Activated T-helper 1 cell treated with anti-CD3 and anti-CD28 coated beads, Interleukin-12 subunit alpha, Interleukin-12 subunit beta, Interleukin-2, Interleukin-4 antibody, amounts not matched to agents 30 ng/mL and 10 ng/mL and 1 ng/mL, durations not matched to agents 14 hours and 24 hours and 36 hours (primary cell): ENCODE measurements at places on chromosomes 16 and 17. TPM values are rescaled to one million over a fixed set of nuclear protein-coding genes. Genes with fewer than 3 reads are reported as not detected.

DNA sequence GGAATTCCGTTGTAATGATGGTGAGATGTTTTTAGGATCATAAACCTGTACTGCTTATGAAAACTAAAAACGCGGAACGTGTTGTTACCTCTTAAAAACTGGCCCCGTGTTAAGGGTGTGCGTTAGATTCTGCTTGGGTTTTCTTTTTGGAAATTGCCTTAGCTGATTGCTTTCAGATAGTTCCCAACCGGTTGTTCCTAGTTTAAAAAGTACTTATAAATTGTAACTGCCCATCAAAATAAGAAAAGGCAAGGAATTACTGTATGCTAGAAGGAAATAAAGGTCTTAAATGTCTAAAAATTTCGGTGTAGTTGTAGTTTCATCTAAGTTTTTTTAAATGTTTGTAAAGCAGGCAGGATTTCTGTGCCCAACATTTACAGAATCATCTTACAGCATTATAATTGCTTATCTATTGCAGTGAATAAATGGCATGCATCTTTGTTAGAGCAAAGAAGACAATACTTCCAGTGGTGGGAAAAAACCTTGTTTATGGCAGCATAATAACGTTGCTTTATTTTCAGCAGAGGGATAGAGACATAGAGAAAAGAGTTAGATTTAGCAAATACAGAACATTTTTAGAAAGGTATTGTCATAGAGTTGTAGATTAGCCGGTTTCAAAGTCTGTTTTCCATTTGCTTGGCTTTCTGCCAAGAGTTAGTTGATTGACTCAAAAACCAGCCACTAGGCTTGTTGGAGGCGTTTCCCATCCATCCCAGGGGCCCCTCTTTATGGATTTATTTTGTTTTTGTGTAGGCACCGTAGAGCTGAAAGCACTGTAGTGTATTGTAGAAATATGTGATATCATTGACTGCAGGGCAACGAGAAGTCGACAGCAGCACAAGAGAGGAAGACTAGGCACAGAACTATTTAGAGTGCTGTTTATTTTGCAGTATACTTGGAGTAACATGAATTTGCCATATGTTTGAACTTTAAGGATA is 1.7 kb downstream of the PPM1D start:
- peak; percentile 27 for DNase-seq

The PRSS36 gene
- total RNA-seq = 0.27 and 0.34 TPM in 2 replicates

The ALOX15 gene
- total RNA-seq = not detected in 2 replicates

GRCh38 chr17:20999044-20999573 is 43.7 kb downstream of the USP22 start:
- no peak for DNase-seq

The CHAD gene
- not detected in 2 replicates for total RNA-seq

DNA sequence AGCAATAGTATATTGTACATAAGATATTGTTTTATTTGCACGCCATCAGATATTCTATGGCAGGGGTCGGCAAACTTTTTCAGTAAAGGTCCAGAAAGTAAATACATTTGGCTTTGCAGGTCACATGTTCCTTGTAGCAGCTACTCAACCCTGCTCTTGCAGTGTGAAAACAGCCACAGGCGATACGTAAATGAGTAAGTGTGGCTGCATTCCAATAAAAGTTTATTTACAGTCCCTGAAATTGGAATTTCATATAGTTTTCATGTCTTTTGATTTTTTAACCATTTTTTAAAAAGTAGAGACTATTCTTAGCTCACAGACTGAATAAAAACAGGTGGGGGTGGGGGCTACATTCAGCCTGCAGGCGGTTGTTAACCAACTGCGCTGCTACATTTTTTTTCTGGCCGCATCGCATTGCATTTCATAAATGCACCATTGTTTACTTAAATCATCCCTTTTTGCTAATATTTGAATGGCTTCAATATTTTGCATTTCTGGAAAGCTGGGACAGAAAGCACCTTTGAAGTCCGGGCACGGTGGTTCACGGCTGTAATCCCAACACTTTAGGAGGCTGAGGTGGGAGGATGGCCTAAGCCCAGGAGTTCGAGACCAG is 50.5 kb upstream of the HAPSTR1 start:
- DNase-seq = no peak

DNA sequence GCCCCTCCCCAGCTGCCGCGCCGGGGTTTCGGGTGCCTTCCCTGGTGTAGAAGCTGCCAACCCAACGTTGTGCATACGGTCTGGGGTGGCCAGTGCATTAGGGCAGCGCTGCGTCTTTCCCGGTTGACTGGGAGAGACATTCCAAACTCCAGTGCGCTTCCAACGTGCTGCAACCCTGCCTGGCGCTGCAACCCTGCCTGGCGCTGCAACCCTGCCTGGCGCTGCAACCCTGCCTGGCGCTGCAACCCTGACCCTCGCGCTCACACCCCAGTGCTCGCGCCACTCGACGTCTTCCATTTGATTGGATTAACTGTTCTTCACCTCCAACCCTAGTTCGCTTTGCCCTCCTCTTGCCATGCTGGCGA is 488 bp upstream of the HAP1 start:
- DNase-seq = no peak

GRCh38 chr17:40534371-40535189 is 30.7 kb downstream of the CCR7 start:
- no peak for DNase-seq

The HOXB7 gene
- 0.49 and 0.51 TPM in 2 replicates for total RNA-seq

GRCh38 chr17:30379303-30379902 is 676 bp downstream of the CPD start:
- peak; percentile 5 for DNase-seq

- no peak for DNase-seq
These were observed 580 bp downstream of the TANC2 start for GRCh38 chr17:62966426-62967204.

The CHST6 gene
- total RNA-seq = not detected in 2 replicates

DNA sequence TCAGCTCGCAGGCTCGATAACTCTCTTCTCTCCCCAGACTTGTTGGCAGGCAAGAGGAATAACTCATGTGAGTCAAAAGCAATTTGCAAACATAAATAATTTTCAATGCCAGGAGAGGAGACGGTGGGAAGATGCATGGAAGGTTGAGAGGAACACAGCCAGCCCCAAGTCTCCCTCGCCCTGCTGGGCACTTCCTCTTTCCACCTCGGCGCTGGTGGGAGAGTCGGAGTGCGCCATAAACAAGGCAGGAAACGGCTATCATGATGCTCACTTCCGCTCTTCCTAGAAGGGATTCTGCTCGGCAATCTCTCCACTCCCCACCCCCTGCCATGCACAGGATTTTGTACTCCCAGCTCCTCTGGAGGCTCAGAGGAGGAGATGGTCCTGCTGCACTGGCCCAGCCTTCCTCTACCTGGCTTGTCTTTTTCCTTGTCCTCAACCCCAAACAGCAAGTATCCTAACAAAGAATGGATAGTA is 13.0 kb downstream of the CBX4 start:
- DNase-seq = no peak

DNA sequence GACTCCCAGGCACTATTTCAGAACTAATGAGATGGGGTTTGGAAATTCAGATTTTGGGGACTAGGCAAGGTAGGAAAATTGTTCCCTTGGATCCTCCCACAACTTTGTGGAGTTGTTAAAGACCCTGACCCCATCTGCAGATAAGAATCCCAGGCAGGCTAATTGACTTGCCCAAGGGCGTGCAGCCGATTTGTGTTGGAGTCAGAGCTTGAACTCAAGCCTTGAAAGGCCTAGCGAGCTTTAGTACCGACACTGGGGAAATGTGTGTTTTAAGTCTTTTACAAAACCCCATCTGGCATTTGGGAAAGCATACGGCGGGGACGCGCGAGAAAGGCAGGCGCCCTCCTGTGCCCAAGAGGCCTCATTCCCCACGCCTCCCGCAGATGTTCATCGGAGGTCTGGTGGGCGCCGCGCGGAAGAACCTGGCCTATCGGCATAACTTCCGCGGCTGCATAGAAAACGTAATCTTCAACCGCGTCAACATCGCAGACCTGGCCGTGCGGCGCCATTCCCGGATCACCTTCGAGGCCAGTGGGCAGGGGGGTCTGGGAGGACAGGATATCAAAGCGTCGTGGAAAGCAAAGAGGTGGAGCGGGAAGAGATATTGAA is 4.3 kb downstream of the CNTNAP1 start:
- no peak for DNase-seq

GRCh38 chr17:40331743-40332641 is 23.0 kb downstream of the RARA start:
- DNase-seq = no peak

GRCh38 chr16:5381481-5381880 is 283.9 kb upstream of the EEF2KMT start:
- DNase-seq = no peak

- no peak for DNase-seq
These were observed 22.6 kb upstream of the MLKL start for GRCh38 chr16:74723256-74723655.

The CASKIN1 gene
- total RNA-seq = 1.0 and 1.2 TPM in 2 replicates

DNA sequence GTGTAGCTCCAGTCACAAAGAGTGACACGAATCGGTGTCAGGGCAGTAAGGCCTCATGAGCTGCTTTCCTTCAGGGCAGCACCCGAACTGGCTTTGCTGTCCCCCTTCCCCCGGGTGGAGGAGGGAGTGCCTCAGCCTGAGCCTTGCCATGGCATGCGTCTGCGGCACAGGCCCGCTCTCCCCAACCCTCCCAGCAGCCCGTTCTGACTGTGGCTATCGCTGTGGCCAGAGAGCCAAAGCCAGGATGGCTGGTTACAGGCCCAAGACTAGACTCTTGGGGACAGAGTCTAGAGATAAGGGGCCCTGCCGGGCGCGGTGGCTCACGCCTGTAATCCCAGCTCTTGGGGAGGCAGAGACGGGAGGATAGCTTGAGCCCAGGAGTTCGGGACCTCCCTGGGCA is 25.9 kb downstream of the CLUH start:
- DNase-seq = no peak

DNA sequence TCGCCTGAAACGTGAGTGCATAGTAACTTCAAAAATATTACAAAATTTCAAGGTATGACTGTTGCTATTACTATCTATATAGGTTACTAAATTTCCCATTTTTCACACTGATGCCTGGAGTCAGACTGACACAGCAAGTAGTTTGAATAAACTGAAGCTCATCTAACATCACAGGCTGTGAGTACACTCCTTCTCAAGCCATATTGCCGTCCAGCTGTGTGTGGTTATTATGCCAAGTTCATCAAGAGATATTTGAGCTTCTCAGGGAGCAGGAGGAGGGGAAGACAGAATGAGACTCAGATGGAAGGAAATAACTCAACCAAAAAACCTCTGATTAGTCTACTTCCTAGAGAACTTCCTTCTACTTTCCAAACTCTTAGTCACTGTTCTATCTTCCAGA is 473.9 kb downstream of the TOX3 start:
- DNase-seq = no peak

DNA sequence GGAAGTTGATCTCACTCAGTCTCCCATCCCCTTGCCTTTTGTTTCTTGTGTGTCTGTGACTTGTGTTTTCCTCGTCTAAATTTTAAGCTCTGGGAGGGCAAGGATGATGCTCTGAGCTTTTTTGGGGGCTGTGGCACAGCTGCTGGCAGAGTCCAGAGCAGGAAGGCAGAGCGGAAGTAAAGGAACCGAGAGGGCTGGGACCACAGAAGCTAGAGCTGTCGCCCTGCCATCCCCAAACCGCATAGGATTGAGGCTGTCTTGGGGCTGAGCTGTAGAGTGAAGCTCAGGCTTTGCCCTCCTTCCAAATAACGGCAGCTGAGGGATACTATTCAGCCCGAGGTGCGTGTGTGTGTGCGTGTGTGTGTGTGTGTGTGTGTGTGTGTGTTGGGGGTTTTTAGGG is 3.8 kb upstream of the DNAH2 start:
- DNase-seq = no peak

GRCh38 chr16:70729292-70729691 is 43.4 kb upstream of the MTSS2 start:
- no peak for DNase-seq

The LPCAT2 gene
- 1.5 and 2.2 TPM in 2 replicates for total RNA-seq
